ENCODE measurements at places on chromosomes 5 and 9.
A peak's percentile ranks its signal among the peaks of the same experiment; 100 is the strongest.

DNA sequence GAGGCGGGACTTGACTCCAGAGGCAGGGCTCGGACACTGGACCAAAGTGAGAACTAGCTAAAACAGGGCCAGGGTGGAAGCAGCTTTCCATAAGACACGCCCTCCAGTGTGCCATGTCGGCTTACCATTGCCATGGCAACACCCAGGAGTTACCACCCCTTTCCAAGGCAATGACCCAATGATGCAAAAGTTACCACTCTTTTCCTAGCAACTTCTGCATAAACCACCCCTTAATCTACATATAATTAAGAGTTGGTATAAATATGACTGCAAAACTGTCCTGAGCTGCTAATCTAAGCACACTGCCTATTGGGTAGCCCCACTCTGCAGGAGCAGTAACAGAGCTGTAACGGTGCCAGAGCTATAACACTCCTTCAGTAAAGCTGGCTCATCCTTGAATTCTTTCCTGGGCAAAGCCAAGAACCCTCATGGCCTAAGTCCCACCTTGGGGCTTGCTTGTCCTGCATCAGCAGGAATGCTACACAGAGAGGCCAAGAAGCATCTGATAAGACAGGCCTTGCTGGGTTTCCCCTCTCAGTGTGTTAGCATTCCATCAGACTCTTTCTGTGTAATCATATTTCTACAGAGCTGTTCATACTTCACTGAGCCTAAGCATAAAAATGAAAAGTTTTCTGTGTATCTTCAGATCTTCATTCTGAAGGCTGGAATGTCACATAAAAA lies 262.7 kb upstream of the KLF9 start:
- no peak for DNase-seq

DNA sequence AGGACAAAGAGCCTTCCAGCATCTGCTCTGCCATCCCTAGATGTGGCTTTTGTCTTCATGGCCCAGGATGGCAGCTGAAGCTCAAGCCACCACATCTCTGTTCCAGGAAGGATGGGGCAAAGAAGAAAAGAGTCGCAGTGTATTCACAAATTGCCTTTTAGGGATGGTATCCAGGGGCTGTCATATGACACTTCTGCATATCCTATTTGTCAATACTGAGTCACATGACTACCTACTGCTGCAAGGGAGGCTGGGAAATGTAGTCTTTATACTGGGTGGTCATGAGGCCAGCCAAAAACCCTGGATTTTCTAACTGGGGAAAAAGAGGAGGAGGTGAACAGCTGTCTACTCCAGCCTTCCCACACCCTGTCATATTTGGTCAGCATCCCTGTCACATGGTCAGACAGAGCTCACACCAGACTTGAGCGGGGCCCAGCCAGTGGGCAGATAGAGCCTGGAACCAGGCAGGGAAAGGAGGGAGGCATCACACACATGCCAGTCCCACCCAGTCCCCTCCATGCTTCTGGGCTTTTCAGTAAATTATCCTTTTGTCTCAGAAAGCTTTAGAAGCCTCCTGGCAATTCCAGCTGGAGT lies 52.0 kb downstream of the OLFM1 start:
- DNase-seq: no peak

DNA sequence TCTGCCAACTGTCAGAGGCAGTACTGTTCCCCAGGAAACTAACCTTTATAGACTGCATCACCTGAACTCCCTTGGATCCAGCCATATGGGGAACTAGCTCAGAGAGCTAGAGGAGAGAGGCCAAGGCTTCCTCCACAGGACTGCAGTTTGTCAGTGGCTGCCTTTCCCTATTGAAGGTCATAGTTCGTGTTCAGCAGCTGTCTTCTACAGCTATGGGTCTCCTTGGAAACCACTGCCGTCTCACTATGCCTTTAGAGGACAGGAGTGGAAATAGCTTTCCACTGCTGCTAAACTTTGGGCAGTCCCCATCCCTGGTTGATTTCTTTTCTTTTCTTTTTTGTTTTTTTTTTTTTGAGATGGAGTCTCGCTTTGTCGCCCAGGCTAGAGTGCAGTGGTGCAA lies 4.4 kb upstream of the SLIT3 start:
- DNase-seq: no peak

GRCh38 chr5:152113401-152113800 lies 188.8 kb upstream of the GLRA1 start:
- no peak for DNase-seq

- DNase-seq: no peak
Measured at GRCh38 chr5:53206562-53206961, 97.0 kb upstream of the MOCS2 start.

DNA sequence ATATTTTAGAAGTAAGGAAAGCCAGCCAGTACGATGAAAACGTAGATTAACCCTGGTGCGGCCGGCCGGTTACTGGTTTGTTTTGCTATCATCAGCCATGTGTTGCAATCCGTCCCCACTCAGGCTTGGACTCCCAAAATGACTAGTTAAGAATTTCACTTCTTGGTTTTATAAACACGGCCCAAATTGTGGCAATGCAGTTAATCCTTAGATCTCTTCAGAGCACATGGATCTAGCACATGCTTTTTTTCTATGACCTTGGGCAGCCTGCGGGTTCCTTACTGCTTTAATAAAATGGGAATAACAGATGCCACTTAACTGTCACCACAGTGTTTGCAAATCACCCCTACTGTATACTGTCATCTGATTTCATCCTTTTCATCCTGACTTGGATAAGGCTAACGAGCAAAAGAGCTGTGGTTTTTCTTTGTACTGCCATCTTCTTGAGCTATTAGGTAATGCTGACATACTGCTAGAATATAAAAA lies 1.5 kb downstream of the NDFIP1 start:
- DNase-seq: peak; percentile 17

DNA sequence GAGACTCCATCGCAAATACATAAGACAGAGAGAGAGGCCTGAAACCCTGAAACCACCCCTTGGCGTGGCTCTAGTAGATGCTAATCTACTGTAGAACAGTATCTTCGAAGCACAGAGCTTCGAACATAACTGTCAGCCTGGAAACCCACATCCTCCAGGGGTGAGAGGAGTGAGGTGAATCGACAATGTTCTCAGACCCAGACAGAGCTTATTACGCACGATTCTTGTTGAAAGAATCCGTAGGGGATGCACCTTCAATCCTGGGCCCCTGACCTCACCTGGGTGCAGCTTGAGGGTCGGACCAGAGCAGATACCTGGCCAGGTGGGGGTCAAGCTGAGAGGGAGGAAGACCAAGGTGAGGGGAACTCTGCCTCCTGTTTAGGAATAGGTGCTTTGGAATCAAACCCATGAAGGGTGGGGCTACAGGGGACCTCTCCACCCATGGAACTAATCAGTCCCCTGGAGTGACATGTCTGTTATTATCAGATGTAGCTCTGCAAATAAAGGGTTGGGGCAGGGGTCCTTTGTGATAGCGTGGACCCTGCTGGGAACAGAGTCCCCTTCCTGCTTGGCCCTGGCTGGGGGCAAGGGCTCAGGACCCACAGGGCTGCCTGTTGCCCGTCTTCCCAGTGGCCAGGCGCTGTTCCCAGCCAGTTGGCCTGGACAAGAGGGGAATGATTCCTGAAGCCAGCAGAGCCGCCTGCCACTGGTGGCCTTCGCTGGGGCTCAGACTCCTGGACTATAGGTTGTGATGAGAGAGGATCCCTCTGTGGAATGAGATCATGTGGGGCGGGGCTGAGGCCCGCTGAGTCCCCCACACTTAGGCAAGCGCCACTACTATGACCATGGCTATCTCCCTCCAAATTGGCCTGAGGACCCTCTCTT lies 41.2 kb downstream of the DBH start:
- DNase-seq: no peak

GRCh38 chr9:110293248-110293647 lies 36.9 kb upstream of the TXN start:
- no peak for DNase-seq

- no peak for DNase-seq
Measured at GRCh38 chr5:116444373-116445295, 130.0 kb downstream of the SEMA6A start.

GRCh38 chr9:120001536-120001935 lies 578.4 kb downstream of the CDK5RAP2 start:
- no peak for DNase-seq

- DNase-seq: no peak
Measured at GRCh38 chr9:93141771-93142483, 7.9 kb upstream of the NINJ1 start.

DNA sequence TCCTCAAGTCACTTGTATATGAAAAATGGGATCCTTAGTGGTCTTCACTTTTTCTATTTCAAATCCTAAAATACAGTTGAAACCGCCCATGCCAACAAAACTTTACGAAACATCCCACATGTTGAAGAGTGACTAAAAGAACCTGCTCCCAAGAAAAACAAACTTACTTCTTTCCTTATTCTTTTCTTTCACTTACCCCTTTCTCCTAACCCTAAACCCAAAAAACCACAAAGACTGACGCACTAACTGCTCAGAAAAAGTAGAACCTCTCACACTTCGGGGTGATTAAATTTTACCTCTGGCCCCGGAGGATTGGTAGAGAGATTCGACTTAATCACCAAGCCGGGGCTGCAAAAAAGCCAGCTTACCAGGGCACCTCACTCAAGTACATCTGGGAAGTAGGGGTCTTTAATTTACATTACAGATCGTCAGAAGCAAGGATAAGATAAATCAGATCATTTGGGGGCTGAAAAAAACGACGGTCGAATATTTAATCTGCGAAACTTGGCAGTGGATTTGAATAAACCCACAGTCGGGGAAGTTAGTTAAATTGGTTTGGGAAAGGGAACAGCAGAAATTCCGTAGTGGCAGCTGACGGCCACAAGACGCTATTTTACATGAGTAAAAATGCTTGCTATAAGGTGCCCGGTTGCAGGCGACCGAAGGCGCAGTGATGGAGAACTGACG lies 1.3 kb downstream of the CDO1 start:
- no peak for DNase-seq

GRCh38 chr5:360257-361027 lies 38.9 kb downstream of the AHRR start:
- no peak for DNase-seq

DNA sequence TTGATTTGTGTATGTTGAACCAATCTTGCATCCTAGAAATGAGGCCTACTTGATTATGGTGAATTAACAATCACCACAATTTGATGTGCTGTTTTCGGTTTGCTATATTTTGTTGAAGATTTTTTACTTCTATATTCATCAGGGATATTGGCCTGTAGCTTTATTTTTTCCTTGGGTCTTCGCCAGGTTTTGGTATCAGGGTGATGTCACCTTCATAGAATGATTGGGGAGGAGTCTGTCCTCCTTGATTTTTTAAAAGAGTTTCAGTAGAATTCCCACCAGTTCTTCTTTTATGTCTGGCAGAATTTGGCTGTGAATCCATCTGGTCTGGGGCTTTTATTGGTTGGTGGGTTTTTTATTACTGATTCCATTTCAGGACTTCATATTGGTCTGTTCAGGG lies 115.2 kb downstream of the CPLANE1 start:
- no peak for DNase-seq

- no peak for DNase-seq
Measured at GRCh38 chr5:11777096-11777495, 127.2 kb downstream of the CTNND2 start.

GRCh38 chr5:172442592-172442991 lies 11.7 kb downstream of the SH3PXD2B start:
- no peak for DNase-seq

- DNase-seq: no peak
Measured at GRCh38 chr5:143629871-143630659, 181.9 kb upstream of the HMHB1 start.

GRCh38 chr9:16509997-16510396 lies 360.5 kb downstream of the BNC2 start:
- DNase-seq: no peak

DNA sequence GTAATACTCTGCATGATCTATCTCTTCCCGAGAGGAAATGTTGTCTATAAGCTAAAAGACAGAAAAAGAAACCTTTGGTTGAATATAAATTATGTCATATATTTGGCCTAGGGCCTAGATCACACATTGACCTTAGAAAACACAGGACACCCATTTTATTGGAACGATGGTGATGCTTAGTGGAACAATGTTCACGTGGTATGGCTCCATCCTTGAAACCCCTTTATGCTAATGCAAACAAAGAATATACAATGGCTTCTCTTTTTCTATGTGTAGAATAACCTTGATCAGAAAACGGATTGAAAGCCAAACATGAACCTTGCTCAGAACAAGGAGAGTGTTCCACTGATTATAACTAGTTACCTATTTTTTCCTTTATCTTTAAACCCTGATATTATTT lies 24.5 kb downstream of the MRPS27 start:
- no peak for DNase-seq

DNA sequence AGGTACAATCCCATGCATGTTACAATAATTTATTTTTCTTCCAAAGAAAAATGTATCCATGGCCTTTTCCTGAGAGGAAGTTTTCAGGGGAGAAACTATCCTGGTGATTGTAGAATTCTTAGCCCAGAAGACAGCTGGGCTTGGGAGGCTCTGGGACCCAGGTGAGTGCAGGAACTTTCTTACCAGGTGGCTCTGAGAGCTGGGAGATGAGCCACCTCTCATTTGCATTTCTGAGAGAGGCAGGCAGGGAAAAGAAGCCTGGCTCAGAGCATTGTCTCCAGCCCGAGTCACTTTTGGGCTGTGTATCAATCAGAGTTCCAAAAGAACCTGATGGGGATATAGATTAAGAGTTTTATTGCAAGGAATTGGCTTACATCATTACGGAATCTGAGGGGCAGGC lies 52.7 kb downstream of the ALG2 start:
- no peak for DNase-seq

GRCh38 chr5:181223058-181223728 lies at the start of gene TRIM41:
TRIM41 (plus strand) TSS chr5:181223281; CDS start chr5:181224000, 719 bp downstream.
- DNase-seq: peak; percentile 93

DNA sequence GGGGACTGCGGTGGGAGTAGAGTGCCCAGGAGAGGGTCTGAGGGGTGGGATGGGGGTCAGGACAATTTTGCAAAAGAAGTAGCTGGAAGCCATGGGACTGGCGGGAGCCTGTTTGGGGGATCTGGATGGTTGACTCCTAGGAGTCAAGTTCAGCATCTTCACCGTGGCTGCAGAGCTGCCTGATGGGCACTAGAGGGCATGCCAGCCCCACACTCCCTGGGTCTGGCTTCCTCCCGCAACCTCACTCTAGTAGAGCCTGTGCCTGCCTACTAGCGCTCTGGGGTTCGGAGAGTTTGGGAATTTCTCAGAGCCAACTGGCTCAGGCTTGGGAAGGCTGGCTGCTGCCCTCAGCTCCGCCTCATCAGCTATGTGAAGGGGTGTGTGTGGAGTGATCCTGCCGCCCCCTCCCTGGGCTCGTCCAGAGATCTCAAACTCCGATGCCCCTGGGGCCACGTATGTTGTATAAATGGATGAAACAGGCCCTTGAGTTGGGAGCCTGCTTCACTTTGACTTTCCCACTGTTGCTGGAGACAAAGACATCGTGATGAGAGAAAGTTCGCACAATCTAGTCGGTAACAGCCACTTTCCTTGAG lies 10.8 kb downstream of the TSPAN17 start:
- peak; percentile 78 for DNase-seq
